ENCODE measurements at places on chromosomes 3 and 15.
A peak's percentile ranks its signal among the peaks of the same experiment; 100 is the strongest.

DNA sequence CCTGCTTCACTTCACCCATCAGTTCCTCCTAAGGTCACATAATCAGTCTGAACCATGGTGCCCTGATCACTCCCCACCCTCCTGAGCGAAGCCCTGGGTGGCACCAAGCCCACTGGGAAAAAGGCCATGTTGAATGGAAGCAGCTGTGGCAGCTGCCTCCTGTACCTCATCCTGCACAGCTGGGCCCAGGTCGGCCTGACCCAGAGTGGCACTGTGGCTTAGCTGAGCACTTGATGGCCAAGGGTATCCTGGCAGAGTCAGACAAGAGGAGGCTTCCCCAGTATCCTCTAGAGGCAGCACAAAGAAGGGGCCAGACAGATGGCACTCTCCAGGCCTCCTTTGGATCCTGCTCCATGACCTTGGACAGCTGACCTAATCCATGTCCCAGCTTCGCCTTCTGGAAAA lies 68.4 kb downstream of the TLE3 start:
- DNase-seq: no peak

GRCh38 chr3:33047842-33048834 lies 48.8 kb downstream of the GLB1 start:
- no peak for DNase-seq

DNA sequence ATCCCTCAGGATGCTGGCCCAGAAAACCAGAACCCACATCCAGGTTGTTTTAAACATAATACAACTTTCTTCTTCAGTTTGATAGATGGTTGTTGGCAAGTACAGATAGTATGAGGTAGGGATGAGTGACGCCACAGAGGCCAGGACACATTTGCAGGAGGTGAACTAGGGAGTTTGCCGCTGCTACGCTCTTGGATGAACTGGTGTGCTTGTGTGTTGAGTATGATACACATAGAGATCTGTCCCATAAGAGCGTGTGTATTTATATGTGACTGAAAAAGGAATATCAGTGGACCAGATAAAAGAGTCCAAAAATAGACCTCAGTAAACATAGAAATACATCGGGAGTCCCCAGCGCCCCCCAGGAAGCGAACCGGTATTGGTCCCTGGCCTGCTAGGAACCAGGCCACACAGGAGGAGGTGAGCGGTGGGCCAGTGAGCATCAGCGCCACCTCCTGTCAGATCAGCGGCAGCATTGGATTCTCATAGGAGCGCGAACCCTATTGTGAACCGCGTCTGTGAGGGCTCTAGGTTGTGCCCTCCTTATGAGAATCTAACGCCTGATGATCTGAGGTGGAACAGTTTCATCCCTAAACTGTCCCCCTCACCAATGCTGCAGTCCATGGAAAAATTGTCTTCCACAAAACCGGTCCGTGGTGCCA lies 98.1 kb downstream of the LRRK1 start:
- peak; percentile 29 for DNase-seq

DNA sequence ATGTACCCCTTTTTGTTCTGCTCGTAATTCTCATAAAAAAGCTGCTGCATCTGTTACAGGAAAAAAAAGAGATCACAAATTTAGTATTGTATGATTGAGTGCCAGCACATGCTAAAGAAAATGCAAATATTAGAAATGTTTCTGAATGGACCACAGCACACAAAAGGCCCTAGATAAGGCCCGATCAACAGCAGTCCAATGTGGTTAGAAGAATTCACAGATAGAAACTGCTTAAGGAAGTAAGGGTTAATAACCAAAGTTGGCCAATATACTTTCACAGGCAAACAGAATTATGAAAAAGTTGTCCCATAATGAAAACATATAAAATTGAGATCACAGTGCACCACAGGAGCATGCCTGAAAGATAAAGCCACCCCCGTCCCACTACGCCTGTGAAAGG lies 72.9 kb downstream of the CHSY1 start:
- DNase-seq: peak; percentile 79

- peak; percentile 96 for DNase-seq
These were observed at the start of the genes GLT8D1 and SPCS1 for GRCh38 chr3:52705688-52706686. Gene GLT8D1 (minus strand): TSS chr3:52705791. CDS start chr3:52700460, 5,331 bp downstream. Gene SPCS1 (plus strand): TSS chr3:52706106. CDS start chr3:52706247, 141 bp downstream.

GRCh38 chr15:76073554-76073953 lies 13.8 kb downstream of the TMEM266 start:
- DNase-seq: no peak

DNA sequence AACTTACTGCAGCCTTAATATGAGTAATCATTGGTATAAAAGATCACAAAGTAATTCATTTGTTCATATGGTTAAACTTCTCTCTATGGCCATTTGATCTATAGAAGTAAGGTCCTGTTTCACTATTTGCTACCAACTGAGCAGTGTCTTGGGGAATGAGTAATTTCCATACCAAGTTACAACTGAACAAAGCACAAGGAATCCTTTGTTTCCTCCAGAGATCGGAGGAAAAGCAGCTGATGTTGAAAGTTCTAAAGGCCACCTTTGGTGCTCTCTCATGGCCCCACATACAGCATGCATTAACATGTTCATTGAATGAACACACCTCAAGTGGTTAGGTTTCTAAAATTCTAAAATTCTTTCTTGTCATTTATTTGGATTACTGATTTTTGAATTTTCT lies 7.1 kb upstream of the CNTN3 start:
- no peak for DNase-seq

GRCh38 chr3:100455841-100456550 lies 36.4 kb upstream of the TMEM45A start:
- DNase-seq: peak; percentile 28
